ENCODE measurements at places on chromosomes 6 and 20. TPM values are rescaled to one million over a fixed set of nuclear protein-coding genes. Genes with fewer than 3 reads are reported as not detected.

The ANKRD66 gene
- total RNA-seq, result not detected

The STXBP5 gene
- 77.8 TPM for total RNA-seq

The CST5 gene
- not detected for total RNA-seq

The HLA-C gene
- 170 TPM for total RNA-seq

The OOEP gene
- 10.6 TPM for total RNA-seq

The HTR1B gene
- total RNA-seq, result 14.0 TPM

The POPDC3 gene
- 29.2 TPM for total RNA-seq

The TFAP2C gene
- 2.8 TPM for total RNA-seq

Measured in Panc1 (cell line).